Panc1 (cell line): ENCODE measurements at places on chromosomes 2 and 18.

DNA sequence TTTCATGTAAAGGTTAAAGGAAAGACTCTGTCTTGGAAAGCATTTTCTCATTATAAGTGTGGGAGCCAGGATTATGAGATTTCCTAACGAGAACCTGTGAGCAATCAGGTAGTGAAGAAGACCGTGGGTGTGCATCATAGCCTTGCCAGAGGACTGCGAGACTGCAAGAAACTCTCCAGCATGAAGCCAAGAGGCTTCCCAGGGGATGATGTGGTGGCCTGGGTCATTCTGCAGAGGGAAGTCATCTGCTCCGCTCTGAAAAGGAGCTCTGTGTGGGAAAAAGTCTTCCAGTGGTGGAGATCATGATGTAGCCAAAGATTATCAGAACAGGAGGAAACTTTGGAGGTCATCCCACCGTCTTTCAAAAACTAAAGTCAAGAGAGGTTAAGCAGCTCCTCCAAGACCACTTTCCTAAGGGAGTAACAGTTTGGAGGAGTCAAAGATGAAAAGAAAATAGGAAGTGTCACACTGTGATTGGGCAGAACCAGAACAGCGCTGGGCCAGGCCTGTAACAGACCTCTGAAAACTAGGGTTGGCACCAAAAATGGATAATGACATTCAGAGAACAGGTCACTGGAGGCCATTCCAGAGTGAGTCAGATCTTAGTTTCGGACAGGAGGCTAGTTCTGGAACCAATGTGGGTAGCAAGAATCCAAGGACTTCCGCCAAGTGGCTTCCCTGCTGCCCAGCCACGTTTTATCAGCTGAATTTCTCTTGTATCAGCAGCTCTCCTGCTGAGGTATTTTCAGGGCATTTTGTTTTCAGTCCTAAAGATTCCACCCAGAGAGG, 113.0 kb downstream of the LRATD1 start:
- no peak for DNase-seq

DNA sequence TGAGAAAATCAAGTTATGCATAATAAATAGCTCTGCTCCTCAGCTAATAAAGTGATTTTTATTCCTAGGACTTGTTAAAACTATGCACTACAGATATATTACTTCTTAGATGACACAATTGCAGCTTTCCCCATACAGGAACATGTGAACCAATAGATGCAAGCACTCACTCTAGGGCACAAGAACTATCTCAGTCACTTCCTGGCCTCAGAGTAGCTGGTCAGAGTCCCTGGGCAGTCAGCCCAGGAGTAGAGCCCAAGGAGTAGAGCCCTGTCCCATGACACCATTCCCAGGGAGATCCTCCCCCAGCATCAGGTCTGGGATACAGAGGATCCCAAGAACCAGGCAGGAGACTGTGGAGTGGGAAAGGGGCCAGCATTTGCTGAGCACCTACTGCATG, 2.7 kb downstream of the TNS1 start:
- DNase-seq, result no peak

DNA sequence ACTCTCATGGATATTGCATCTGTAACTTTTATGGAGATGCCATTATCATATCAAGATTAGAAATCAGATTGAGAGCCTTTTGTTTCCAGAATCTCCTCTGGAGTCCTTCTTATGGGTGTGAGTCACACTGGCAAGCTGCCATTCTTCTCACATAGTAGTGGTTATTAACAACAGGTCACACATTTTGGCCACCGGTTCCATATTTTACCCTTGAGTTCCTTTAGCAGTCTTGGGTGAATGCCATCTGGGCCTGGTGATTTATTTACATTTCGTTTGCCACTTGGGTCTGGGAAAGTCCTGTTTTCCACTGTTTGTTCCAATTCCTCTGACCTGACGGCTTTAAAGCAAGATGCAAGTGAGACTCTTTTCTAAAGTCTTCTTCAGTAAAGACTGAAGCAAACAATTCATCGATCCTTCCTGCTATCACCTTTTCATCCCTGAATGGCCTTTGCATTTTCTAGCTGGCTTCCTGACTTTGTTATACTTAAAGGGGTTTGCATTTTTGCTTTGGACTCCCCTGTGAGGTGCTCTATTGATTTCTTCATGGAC, 80.5 kb upstream of the CAVIN2 start:
- DNase-seq, result peak; percentile 46

DNA sequence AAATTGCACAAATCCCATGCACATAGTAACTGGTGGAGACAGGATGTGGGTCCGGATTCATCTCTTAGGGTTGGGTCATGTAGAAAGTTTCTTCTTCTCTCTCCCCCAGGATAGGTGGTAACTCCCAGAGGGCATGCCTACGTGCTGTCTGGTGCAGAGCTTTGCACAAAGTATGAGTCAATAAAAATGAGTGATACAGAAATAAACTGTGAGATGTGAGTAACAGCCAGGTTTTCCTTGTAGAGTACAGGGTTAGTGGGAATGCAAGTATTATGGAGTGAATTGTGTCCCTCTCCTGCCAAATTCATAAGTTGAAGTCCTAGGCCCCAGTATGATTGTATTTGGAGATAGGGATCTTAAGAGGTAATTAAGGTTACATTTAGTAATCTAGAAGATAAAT, 289.4 kb downstream of the ALK start:
- DNase-seq, result no peak

DNA sequence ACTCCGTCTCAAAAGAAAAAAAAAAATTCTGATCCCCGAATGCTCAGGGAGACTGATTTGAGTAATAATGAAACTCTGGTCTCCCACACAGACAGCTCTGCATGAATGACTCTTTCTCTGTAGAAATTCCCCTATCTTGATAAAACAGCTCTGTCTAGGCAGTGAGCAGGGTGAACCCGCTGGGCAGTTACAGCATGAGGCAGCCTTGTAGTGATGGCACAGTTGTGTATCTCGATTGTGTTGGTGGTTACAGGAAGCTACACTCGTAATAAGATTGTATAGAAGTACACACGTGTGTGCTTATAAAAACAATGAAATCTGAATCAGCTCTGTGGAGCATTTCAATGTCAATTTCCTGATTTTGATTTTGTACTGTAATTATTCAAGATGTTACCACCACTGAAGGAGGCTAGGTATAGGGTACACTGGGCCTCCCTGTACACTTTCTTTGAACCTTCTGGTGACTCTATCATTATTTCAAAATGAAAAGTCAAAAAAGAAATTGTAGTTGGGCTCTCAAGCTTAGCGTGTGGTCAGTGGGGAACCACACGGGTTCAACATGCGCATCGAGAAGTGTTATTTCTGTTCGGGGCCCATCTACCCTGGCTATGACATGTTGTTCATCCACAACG, 34.9 kb upstream of the ATP8B1 start:
- DNase-seq, result no peak

DNA sequence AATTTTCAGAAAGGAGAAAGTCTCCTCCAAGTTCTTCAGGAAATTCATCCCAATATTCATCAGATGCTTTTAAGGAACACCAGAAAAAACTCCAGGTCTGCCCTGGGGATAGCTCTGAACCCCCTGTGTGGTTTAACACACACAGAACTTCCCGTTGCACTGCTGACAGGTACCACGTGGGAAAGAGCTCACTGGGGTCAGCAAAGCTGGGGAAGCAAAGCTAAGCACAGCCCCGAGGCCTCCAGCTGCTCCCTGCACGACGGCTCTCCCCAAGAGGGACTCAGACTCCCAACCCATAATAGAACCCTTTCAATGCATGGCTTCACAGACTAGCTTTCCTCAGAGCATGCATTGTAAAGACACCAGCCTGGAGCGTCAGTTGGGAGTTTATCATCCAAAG, 28.0 kb downstream of the ADI1 start:
- no peak for DNase-seq

DNA sequence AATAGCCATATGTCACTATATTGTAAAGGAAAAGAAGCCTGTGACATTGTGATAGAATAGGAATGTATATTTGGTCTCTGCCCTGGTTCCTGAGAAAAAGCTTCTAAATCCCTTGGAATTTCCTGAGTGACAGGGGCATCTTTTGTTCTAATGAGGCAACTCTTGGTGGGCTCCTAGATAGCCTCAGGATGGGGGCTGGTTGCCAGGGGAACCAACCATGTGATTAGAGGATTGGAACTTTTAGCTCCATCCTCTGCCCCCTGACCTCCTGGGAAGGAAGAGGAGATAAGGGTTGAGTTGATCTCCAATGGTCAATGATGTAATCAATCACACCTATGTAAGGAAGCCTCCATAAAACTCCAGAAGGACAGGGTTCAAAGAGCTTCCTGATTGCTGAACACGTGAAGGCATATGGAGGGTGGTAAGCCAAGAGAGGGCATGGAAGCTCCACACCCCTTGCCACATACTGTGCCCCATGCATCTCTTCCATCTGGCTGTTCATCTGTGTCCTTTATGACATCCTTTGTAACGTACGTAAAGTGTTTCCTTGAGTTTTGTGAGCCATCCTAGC, 2.9 kb upstream of the ME2 start:
- no peak for DNase-seq

- no peak for DNase-seq
These were observed 235.5 kb downstream of the HDAC4 start for GRCh38 chr2:239165206-239165831.

- peak; percentile 48 for DNase-seq
These were observed 25.1 kb upstream of the ARHGAP25 start for GRCh38 chr2:68709421-68709911.

DNA sequence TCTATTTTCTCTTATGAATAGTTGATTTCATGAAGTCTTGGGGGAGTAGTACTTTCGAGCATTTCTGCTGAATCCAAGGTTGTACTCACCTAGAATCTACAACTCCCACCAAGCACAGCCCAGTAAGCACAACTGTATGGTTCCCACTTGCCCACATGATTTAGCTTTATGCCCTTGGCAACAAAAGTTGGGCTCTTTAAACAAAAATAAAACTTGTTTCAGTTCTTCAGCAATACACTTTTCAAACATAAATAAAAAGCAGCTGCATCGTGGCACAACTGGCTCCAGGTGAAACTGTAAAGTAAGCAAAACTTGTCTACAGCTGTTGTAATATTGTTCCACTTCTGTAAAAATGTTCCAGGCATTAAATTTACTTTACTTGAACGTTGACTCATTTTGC, 99.8 kb upstream of the FSIP2 start:
- DNase-seq, result no peak
